ENCODE measurements at places on chromosomes 12 and 14.
A peak's percentile ranks its signal among the peaks of the same experiment; 100 is the strongest.

DNA sequence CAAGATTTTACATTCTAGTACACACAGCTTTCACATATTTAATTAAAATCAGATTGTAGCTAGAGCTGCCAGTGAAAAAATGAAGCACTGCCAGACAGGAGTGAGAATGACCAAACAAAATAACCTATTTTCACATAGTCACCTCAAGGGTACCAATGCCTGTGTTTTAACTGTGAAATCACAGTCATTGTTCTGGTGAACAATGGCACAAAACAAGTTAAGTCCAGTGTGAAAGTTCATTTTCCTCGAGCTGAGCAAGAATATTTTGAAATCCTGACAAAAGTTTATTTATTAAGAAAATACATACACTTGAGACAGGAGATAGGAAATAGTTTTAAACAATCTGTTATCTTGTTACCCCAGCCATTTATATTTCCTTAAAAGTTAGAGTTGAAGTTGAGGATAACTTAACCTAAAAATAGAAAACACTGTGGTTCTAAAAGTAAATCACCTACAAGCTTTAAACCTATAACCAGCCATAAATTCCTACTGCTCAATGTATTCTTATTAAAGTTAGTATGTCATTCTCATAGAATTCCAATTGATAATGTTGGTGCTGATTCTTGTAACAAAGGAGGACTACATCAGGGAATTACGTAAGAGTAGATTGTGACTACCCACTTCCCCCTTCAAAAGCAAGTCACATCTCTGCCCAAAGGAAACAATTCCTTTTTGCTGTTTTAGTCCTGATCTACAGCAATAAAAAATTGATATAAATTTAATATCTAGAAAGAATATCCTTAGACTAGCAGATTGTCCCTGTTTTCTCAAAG lies 15.9 kb downstream of the DENND5B start:
- peak; percentile 31 for DNase-seq

DNA sequence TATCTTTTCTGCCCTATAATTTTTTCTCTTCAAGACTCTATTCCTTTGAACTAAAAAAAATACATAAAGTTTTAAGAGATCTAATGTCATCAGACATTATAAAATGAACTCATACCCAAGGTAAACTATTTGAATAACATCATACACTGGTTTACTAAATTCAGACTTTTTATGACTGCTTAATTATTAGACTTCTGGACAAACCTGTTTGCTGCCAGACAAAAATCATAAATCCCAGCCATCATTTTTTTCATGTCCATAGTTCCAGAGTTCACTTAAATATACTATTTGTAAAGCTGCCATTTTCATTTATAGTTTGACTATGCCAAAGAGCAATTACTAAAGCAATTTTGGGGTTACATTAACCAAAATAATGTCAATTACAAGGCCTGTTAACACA lies 34.0 kb downstream of the USP44 start:
- DNase-seq, result no peak

DNA sequence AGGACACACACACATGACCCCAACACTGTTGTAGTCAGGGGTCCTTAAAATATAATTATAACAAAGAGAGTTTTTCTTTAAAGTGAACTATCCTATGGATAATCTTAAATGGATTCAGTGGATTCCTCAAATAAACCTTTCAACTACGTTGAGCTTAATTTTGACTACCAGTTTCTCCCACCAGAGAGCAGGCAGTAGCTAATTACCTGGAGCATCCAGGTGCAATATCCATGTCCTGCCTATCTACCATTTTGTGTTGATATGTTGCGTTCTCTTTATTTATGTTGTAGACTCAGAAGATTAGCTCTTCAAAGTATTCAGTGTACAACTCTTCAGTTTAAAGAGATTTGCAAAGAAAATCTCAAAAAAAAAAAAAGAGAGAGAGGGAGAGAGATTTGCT lies 127.2 kb upstream of the GZMB start:
- no peak for DNase-seq

- no peak for DNase-seq
These were observed 4.5 kb upstream of the KRT4 start for GRCh38 chr12:52818388-52818787.

DNA sequence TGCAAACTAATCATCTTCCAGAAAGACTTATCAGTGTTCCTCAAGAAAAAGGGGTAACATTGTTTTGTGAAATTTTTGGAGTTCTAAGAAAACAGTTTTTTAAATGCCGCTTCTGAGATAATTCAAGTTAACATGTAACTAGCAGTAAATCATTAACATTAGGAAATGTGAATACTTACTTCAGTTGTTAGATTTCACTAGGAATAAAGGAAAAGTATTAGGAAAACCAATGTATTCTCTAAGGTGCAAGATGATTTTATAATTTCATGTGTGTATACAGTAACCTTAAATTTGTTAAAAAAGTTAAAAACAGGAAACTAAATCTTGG lies 36.8 kb downstream of the PAPOLA start:
- no peak for DNase-seq

- DNase-seq, result peak; percentile 46
These were observed 782.1 kb upstream of the TBX3 start for GRCh38 chr12:115466076-115466475.

- no peak for DNase-seq
These were observed 100.2 kb downstream of the KIF26A start for GRCh38 chr14:104238424-104239184.

GRCh38 chr14:35438910-35439713 lies 34.6 kb upstream of the NFKBIA start:
- peak; percentile 9 for DNase-seq

GRCh38 chr12:89370850-89371249 lies 18.5 kb upstream of the DUSP6 start:
- peak; percentile 74 for DNase-seq

GRCh38 chr14:76976240-76977005 lies 52.1 kb downstream of the IRF2BPL start:
- no peak for DNase-seq

GRCh38 chr14:97388408-97388807 lies 591.2 kb downstream of the VRK1 start:
- DNase-seq, result no peak

GRCh38 chr12:49187184-49187583 lies 1.7 kb downstream of the TUBA1A start:
- peak; percentile 59 for DNase-seq

GRCh38 chr12:52659395-52659794 lies 7.4 kb upstream of the KRT2 start:
- DNase-seq, result no peak

- no peak for DNase-seq
These were observed 65.2 kb downstream of the PPP2R5E start for GRCh38 chr14:63478010-63478409.

- DNase-seq, result no peak
These were observed 27.1 kb upstream of the YY1 start for GRCh38 chr14:100211893-100212292.

- no peak for DNase-seq
These were observed 1.5 kb downstream of the TMEM132C start for GRCh38 chr12:128268379-128268995.

GRCh38 chr12:46100551-46101484 lies 110.4 kb upstream of the SCAF11 start:
- no peak for DNase-seq

DNA sequence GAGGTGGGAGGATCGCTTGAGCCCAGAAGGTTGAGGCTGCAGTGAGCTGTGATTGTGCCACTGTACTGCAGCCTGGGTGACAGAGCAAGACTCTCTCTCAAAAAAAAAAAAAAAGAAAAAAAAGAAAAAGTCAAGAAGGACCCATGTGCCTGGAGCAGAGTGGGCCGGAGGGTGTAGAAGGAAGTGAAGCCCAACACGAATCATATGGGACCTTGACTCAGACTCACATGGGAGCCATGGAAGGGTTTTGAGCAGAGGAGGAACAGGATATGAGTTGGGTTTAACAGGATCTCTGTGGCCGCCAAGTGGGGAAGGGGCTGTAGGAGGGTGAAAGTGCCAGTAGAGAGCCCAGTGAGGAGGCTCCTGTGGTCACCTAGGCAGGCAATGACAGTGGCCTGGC lies 165.4 kb downstream of the PHETA1 start:
- DNase-seq, result no peak

GRCh38 chr14:73259837-73260236 lies 22.5 kb downstream of the PAPLN start:
- no peak for DNase-seq

DNA sequence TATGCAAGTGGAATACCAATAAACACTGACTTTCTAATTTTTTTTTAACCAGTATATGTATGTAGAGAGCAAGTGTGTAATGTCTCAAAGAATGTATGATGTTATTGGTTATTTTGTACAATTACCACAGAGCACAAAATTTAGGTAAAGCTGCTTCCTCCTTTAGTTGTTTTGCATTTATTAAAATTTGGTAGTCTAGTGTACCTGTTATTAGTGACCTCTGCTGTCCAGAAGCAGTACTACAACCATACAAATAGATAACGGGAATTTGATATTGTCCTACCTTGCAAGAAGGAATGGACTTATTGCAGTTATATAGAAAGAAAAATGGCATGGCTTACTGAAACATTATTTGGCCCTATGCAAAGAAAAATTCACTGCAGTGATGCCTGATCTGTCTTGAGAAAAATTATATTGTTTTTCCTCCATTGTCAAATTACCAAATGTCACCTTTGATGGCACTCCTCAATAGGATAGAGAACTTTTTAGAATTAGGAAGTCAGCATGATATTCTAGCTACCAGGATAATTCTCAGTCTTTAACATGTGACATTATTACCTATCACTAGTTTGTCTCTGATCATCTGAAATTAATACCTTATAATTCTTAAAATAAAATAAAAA lies 153.9 kb upstream of the RMST start:
- DNase-seq, result peak; percentile 45

DNA sequence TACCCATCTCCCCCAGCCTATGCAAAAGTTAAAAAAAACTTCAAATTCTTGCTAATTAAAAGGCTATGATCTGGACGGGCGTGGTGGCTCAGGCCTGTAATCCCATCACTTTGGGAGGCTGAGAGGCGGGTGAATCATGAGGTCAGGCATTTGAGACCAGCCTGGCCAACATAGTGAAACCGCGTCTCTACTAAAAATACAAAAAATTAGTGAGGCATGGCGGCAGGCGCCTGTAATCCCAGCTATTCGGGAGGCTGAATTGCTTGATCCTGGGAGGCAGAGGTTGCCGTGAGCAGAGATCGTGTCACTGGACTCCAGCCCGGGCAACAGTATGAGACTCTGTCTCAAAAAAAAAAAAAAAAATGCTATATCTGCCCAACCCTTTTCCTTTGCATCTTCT lies 925.4 kb downstream of the GALC start:
- no peak for DNase-seq

DNA sequence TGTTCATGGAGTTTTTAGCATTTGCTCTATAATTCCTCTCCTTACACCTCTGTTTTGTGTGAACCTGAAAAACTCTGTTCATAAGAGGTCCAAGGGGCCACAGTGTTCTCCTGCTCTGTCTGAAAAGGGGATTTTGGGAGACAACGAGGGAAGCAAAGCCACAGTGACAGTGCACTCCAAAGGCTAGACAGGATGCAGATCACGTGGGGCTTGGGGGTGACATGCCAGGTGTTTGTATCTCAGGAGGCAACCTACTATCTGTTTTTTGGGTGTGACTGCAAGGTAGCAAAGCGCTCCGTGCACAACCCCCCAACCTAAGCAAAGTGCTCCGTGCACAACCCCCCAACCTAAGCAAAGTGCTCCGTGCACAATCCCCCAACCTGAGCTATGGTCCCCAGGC lies 5.1 kb upstream of the CHD4 start:
- DNase-seq, result no peak

DNA sequence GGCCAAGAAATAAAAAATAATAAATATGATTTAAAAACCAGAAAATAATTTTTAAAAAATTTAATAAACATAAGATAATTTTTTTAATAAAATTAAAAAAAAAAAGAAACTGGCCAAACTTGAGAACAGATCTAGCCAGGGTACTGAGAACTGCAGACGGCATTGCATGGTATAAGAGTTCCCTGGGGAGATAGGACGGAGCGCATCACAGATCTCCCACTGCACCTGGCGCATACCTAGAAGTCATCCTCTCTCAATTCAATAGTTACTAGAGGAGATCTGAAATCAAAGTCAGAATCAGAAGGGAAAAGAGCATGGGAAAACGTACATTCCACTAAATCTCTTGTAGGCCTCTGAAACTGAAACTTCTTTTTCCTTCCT lies 58.9 kb upstream of the BCL2L14 start:
- DNase-seq, result no peak

GRCh38 chr12:68207276-68207675 lies 18.3 kb downstream of the IL26 start:
- DNase-seq, result no peak

GRCh38 chr12:83153177-83153576 lies 466.5 kb downstream of the TMTC2 start:
- DNase-seq, result no peak

DNA sequence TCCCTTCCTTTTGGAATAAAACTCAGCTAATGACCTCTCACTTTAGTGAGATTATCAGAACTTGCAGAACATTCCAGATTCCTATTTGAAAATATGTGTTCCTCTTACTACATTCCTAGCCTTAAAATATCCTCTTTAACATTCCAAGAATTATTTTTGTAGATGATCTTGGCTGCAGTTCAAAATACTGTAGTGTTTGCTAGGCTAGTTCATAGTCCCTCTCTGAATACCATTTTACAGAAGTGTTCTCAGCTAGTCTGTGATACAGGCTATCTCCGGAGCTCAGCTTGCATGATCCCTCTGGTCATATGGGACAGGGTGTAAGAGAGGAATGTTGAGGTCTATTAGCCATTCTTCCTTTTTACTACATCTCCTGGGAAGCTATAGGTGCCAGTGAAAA lies 17.6 kb upstream of the GPR33 start:
- peak; percentile 89 for DNase-seq

DNA sequence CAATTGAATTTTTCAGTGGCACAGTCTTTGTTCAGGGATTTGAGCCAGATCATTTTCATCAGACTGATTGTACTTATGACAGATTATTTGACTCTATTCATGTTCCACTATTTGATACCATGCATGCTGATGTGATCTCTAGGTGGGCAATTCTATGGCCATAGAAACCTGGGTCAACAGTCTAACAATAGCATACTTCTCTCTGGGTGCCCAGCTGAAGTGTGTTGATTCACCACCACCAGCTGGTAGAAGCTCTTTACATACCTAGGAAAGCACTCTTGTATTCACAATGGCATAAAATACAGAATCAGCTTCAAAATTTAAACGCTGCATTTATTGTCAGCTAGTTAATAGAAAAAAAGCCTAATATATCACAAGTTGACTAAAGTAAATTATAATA lies 90.2 kb upstream of the TMTC2 start:
- DNase-seq, result no peak

GRCh38 chr12:98073610-98074009 lies 441.8 kb upstream of the TMPO start:
- no peak for DNase-seq

DNA sequence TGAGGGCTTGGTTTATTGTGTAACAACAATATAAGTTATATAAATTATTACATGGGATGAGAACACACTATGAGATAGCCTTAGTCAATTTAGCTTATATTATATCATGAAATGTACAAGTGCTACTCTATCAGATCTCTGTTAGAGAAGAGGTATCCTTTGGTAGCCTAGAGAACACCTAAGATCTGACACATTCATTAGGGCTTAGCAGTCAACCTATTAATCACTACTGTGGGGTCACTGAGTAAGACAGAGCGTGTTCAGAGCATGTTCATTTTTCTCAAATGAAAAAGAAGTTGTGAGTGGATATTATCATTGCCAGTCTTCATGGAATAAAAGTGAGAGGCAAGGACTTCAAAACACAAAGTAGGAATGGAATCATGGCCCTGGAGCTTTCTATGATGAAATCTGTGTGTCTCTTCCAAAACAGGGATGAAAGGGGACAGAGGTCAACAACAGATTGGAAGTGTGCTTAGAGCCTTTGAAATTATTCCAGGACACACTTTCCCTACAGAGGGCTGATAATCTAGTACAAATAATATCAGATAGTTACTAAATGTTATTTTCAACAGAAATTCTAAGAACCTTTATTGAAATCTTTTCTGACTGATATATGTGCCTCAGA lies 114.3 kb downstream of the SLC16A7 start:
- DNase-seq, result no peak
